ENCODE measurements at places on chromosomes 13 and 19. TPM values are rescaled to one million over a fixed set of nuclear protein-coding genes. Genes with fewer than 3 reads are reported as not detected.

The RAVER1 gene
- total RNA-seq = 7.5 TPM

GRCh38 chr19:6384381-6384780 lies 8.6 kb downstream of the GTF2F1 start:
- no peak for DNase-seq
- no peaks in the 10 kb centered on the region for H3K4me1 ChIP-seq
- no peak overlapping the region for H3K27ac ChIP-seq
- H3K36me3 ChIP-seq = peaks cover 75% of the 10 kb centered on the region
- H3K4me3 ChIP-seq = no peak overlapping the region

DNA sequence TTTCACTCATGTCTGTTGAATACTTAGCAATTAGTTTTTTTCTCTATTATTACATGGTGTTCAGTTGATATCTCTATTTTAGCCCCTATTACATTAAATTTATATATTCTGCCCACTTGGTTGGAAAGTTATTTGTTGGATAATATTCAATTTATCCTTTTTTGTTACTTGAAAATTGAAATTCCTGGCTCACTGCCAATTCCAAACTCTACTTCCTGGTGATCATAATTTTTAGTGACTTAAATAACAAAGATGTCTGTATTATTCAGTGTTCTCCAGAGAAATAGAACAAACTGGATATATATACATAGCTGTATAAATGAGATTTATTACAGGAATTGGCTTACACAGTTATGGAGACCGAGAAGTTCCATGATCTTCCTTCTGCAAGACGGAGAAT lies 93.6 kb downstream of the GPC5 start:
- H3K27me3 ChIP-seq = no peaks in the 10 kb centered on the region
- DNase-seq = no peak
- H3K4me1 ChIP-seq = no peaks in the 10 kb centered on the region
- H3K4me3 ChIP-seq = no peak overlapping the region
- no peak overlapping the region for H3K27ac ChIP-seq

The SIAH3 gene
- total RNA-seq = not detected

GRCh38 chr13:52034616-52035226 lies 10.2 kb downstream of the UTP14C start:
- H3K27me3 ChIP-seq = no peaks in the 10 kb centered on the region
- DNase-seq = no peak
- H3K27ac ChIP-seq = no peak overlapping the region
- no peak overlapping the region for H3K4me3 ChIP-seq
- no peaks in the 10 kb centered on the region for H3K4me1 ChIP-seq
- peaks cover under 1% of the 10 kb centered on the region for H3K36me3 ChIP-seq

The ZNF540 gene
- 16.5 TPM for total RNA-seq
